Small intestine (tissue), 16 donors: ENCODE measurements at places on chromosomes 2 and 18. TPM values are rescaled to one million over a fixed set of nuclear protein-coding genes. Genes with fewer than 3 reads are reported as not detected.

DNA sequence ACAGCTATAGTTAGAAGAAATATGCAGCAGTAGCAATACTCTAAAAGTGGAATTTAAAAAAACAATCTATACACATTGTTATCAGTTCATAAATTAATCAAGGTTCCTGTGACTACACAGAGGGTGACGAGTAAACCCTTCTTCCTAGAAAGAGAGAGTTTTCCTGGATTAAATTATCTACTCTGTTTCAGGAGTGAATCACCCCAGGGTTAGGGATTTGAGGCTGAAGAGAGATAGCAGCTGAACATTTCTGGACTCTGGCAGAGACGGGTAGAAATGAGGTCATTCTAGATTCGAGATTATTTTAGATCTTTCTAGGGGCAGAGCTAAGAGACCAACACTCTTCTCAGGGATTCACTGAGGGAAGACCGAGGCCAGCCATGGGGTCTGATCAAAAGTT is 38.8 kb upstream of the PMAIP1 start:
- no peak for DNase-seq

DNA sequence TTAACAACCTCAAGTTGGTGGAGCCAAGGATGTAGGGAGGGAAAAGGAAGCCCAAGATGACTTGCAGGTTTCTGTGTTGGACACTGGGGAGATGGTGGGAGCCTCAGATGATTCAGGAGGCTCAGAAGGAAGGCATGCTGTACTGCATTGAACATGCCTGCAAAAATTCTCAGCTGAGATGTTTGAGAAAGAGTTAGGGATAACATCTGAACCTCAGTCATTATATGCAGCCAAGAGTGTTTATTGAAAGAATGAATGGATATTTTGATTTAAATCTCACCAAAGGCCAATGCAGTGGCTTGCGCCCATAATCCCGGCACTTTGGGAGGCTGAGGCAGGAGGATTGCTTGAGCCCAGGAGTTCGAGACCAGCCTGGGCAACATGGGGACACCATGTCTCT is 243.0 kb downstream of the MYCN start:
- DNase-seq = no peak

DNA sequence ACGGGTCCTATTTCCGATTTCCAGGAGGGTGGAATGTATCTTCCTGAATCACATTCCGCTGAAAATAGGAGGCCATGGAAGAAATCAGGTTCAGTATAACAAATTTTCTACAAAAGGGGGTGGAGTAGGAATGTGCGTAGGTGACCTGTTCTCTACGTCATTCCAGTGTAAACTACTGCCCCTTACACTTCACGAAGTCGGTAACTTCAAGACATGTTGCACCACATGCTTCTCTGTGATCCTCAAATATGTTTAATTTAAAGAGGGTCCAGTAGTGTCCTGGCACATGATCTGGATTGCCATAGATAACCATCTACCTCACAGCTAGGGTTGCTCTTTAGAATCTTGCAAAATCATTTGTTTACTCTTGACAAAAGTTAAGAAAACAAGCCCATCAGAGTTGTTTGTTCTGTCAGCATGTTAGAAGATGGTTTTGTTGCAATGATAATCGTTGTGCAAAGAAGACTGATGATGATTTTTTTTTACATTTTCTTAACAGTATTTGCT is 7.5 kb upstream of the CPS1 start:
- peak; percentile 76 for DNase-seq

- DNase-seq = no peak
Measured at GRCh38 chr2:186584053-186584452, 5.8 kb upstream of the ITGAV start.

DNA sequence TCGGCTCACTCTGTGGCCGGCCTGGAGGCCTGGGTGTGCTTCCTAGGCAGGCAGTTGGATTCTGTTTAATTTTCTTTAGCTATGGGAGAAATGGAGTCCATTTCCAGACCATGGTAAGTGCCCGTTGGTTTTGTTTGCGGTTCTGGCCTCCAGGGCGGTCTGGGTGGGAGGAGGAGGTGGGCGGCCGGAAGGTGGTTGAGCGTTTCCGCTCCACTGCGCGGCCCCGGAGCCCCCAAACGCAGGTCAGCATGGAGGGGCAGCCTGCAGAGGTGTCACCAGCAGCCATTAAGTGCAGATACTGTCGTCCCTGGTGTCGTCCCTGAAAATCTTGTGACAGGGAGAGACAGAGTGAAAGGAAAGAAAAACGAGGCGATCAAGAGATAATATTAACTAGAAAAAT is 303.9 kb downstream of the GBX2 start:
- DNase-seq = no peak

GRCh38 chr18:68083131-68083530 is 566.6 kb upstream of the DSEL start:
- no peak for DNase-seq

- DNase-seq = no peak
Measured at GRCh38 chr2:167890739-167891138, 356.7 kb downstream of the STK39 start.

- DNase-seq = no peak
Measured at GRCh38 chr18:11246495-11247300, 97.3 kb upstream of the PIEZO2 start.

- no peak for DNase-seq
Measured at GRCh38 chr2:45007961-45008295, 1.3 kb downstream of the SIX2 start.

- DNase-seq = peak; percentile 59
Measured at GRCh38 chr2:38284971-38285370, 92.1 kb downstream of the ATL2 start.

DNA sequence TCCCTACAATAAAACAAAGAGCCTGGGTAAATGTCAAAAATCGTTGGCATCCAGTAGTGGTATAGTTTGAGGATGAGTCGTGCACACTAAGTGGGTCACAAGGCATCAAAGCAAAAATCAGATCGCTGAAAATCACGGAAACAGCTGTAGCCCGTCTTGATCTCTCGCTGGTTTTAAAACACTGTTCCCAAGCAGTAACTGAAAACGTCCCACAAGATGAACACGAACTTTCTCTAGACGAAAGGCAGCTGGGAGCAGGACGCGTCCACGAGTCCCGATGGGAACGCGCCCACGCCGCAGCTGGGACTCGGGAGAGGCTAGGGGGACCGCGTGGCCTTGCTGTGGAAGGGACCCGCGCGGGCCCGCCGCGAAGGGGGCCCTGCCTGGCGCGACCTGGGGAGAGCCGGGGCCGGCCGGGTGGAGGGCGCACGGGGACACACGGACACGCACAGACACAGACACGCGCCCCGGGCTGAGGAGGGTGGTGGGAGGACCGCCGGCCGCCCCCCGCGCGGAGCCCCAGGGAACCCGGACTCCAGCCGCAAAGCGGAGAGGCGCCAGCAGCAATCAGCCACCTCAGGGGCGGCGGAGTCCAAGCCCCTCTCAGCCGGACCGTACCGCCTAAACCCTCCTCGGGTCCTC is 651 bp downstream of the STK17B start:
- peak; percentile 51 for DNase-seq

- DNase-seq = no peak
Measured at GRCh38 chr2:3142210-3142609, 235.4 kb downstream of the EIPR1 start.

- DNase-seq = no peak
Measured at GRCh38 chr18:34754300-34754699, 44.2 kb downstream of the DTNA start.

- DNase-seq = no peak
Measured at GRCh38 chr18:3345452-3345851, 83.5 kb downstream of the MYL12B start.

- no peak for DNase-seq
Measured at GRCh38 chr2:179344970-179345369, 80.3 kb upstream of the SESTD1 start.

GRCh38 chr2:70367722-70368323 is 66.0 kb upstream of the FAM136A start:
- DNase-seq = peak; percentile 36

- no peak for DNase-seq
Measured at GRCh38 chr18:74381621-74382295, 66.1 kb downstream of the C18orf63 start.

DNA sequence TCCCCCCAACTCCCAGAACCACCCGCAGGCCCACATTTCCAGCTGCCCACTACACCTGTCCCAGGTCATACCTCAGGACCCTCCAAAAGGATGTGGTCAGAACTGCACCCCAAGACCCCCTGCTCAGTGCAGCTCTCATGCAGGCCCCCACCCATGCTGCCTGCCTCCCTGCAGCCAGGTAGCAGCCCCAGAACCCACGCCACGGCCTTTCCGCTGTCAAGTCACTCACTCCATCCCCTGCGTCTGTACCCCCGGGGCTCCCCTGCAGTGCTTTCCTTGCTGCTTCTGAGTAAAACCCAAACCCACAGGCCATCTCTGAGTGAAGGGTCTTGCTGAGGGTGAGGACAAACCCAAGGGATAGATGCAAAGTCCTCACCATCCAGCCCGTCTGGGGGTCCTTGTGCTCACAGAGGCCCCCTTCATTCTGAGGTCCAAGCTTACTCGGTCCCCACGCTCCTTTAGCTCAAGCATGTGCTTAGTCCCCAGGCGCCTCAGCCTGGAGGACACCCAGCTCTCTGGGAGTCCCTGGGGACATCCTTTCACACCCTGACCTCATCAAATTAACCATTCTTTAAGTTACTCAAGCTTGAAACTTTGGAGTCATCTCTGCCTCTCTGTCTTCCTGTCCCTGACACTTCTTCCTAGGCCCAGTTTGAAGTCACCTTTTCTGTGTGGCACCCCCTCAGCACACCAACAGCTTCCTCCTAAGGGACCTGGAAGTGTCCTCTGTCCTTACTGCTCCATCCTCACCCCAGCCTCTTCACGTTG is 130.1 kb downstream of the SMAD7 start:
- DNase-seq = no peak

DNA sequence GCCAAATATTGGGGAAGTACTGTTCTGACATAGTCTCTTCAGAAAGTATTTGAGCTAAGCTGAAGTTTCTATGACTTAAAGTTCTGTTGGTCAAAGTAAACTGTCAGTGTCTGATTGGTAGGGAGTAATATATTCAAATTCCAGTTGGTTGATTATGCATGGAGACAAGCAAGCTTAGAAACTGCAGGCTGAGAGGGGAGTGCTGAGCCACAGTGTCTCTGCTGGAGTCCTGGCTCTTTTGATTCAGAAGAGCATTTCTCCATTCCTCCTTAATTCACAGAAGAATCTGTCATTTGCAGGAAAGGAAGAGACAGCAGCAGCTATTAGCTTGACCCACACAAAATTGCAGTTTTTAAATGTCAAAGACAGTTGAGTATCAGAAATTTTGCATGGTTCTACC is 201.4 kb upstream of the TMEM200C start:
- no peak for DNase-seq

- no peak for DNase-seq
Measured at GRCh38 chr18:25243754-25244153, 108.2 kb downstream of the ZNF521 start.

- no peak for DNase-seq
Measured at GRCh38 chr18:66819235-66819634, 215.3 kb upstream of the CDH19 start.

- DNase-seq = no peak
Measured at GRCh38 chr2:165762723-165763122, 31.3 kb downstream of the GALNT3 start.

DNA sequence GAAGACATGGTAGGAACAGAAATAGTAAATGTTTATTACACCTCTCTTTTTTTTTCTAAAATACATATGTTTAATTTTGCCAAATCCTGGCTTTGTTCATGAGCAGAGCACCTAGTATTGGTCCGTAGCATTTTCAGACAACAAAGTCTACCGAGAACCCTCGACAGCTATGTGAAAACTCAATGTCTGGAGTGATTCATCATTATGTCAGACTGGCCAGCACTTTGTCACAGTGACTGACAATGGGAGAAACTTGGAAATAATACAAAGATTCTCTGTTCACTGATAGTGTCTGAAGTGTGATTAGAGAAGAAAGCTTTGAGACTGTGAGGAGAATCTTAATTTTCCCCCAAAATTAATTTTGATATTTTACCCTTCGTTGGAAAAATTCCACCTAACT is 143.0 kb downstream of the HNMT start:
- no peak for DNase-seq

GRCh38 chr2:114213808-114214207 is 228.6 kb upstream of the DPP10 start:
- no peak for DNase-seq

GRCh38 chr2:104664672-104665071 is 189.2 kb upstream of the POU3F3 start:
- DNase-seq = no peak

- peak; percentile 49 for DNase-seq
Measured at GRCh38 chr18:51195451-51196117, 1.9 kb downstream of the MEX3C start.

- DNase-seq = no peak
Measured at GRCh38 chr2:3598912-3599854, 4.3 kb downstream of the COLEC11 start.

Gene TOGARAM2
- polyA plus RNA-seq = 0.66 TPM

Gene IL1R2
- polyA plus RNA-seq = 5.2 TPM

Gene TUBA4B
- 0.67 TPM for polyA plus RNA-seq

Gene TMEFF2
- 0.34 TPM for polyA plus RNA-seq

Gene UBE2F
- polyA plus RNA-seq = 51.1 TPM

Gene CLEC4F
- polyA plus RNA-seq = 0.22 TPM

Gene ICOS
- 0.34 TPM for polyA plus RNA-seq

Gene CNDP1
- polyA plus RNA-seq = 6.8 TPM

Gene AGXT
- polyA plus RNA-seq = 0.84 TPM

Gene PPP1R1C
- not detected for polyA plus RNA-seq

Gene ANKRD30BL
- polyA plus RNA-seq = 0.03 TPM

Gene PIGN
- polyA plus RNA-seq = 21.4 TPM

Gene DCDC2C
- not detected for polyA plus RNA-seq

Gene ALPP
- not detected for polyA plus RNA-seq

Gene ABCB11
- 0.37 TPM for polyA plus RNA-seq

Gene PLB1
- polyA plus RNA-seq = 125 TPM

Gene CDK15
- polyA plus RNA-seq = not detected

Gene FBXO15
- polyA plus RNA-seq = 0.28 TPM

Gene SNX17
- 64.6 TPM for polyA plus RNA-seq
